ENCODE measurements at places on chromosomes 16 and 17.

GRCh38 chr16:25679511-25679910, 12.2 kb upstream of the HS3ST4 start:
- DNase-seq: no peak

DNA sequence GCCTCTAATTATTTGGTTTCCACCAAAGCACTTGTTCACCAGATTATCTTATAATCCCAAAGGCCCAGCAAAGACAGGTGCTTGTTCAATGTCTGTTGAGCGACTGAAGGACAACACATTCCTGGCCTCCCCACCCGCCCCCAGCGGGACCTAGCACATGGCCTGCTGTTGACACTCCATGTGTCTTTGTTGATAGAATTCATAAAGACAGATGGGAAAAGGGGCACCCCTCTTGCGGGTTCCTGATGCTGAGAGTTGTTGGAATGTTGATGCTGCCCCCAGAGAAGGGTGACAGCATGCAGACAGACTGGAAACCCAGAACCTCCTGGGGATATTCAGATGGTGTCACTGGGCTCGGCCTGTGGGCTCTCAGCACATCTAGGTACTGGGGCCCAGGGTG, 36.9 kb downstream of the SNX20 start:
- no peak for DNase-seq

- DNase-seq: no peak
Observed at GRCh38 chr17:57927048-57927723, 28.0 kb downstream of the CUEDC1 start.

- no peak for DNase-seq
Observed at GRCh38 chr17:27239046-27239445, 54.9 kb upstream of the WSB1 start.

Data from vagina (tissue), 2 donors.